ENCODE measurements at places on chromosomes 7 and 10.
A peak's percentile ranks its signal among the peaks of the same experiment; 100 is the strongest.

DNA sequence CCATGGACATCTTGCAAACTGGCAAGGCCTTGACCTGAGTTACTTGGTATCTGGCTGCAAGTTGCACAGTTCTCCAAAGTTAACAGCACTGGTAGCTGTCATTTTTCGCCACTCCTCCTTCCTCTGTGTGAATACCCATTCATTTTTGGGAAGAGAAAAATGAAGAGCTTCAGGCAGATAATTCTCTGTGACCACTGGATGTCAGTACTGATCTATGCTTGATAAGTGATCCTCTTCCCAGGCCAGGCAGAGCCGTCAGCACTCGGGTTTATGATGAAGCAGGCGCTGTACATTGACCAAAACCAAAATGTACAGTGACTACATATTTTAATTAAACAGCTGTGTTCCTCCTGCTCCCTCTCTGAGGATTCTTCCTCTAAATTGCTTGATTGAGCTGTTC lies 55.9 kb upstream of the PDZD8 start:
- peak; percentile 34 for DNase-seq

- peak; percentile 36 for DNase-seq
Measured at GRCh38 chr7:87312215-87312865, 33.1 kb upstream of the CROT start.

- peak; percentile 86 for DNase-seq
Measured at GRCh38 chr7:1192171-1192676, 32.2 kb upstream of the ZFAND2A start.

GRCh38 chr7:97075928-97076327 lies 41.6 kb upstream of the SDHAF3 start:
- no peak for DNase-seq

DNA sequence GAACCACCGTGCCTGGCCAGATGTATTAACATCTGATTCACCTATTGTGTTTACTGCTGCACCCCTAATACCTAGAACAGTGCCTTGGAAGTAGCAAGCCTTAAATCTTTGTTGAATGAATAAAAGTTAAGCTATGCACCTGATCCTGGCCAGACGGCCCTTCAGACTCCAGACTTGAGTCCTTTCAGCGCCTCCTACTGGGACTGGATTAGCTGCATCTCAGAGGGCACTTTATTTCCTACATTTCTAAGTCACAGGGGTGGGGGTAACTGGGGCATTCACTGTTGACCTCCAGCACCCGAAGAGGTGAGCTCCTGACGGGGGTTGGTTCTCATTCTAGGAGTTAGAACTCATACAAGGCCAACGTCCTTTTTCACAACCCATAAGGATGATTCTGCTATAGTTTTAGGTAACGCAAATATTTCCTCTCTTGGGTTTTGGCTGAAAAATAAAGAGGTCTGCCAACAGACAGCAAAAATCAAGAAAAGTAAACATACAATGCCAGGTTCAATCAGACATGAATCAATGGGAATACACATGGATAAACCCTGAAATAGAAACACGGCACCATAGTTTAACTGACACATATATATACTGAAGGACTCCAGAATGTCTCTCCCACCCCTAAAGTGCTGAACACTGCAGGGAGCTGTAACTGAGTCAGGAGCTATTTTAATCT lies 48.0 kb upstream of the DLG5 start:
- DNase-seq, result no peak

- DNase-seq, result no peak
Measured at GRCh38 chr10:34413214-34413613, 401.9 kb downstream of the PARD3 start.

DNA sequence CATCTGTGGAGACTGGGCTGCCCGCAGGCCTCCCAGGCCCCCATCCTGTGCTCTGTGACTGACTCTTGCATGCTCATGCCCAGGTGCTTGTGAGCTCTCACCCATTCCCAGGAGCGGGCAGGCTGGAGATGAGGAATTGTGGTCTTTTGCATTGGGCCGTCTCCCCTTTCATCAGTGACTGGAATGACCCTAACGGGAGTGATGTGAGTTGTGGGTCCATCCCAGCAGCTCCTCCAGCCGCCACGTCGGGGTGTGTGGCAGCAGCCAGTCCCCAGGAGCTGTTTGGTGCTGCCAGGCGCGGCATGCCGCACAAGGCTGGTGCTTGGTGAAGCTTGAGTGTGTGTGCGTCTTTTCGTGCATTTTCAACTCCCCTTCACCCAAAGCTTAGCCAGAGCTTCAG lies 164.2 kb downstream of the ACTR3B start:
- no peak for DNase-seq

DNA sequence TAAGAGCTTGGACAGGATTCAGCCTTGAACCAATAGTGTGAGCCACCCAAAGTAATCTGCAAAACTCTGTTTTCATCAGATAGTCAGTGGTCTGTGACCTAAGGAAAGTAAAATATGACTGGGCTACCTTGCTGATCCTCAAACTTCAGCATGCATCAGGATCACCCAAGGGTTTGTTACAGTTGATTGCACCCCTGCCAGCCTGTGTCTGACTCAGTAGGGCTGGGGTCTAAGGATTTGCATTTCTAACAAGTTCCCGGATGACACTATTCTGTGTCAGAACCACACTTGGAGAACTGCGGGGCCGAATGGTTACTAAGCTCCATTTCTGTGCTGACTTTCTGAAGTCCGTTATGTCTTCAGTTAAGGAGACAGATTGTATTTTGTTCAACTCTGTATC lies 40.6 kb upstream of the TSPAN13 start:
- no peak for DNase-seq

DNA sequence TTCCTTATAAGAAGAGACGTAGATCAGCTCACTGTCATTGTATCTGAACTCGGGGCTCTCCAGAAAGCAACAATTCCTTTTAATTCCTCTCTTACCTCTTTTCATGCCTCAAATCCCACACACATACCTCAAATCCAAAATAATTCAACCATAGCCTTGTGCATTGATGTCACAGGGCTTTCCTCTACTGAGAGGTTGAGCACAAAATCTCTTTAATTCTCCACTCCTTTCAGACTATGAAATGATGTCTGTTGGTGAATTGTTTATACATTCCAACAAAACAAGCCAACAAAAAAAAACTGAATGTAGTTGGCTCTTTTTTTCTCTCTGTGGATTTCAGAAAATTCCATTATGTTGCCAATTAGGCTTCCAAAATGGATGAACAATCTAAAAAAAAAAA lies 53.2 kb downstream of the BPGM start:
- no peak for DNase-seq

DNA sequence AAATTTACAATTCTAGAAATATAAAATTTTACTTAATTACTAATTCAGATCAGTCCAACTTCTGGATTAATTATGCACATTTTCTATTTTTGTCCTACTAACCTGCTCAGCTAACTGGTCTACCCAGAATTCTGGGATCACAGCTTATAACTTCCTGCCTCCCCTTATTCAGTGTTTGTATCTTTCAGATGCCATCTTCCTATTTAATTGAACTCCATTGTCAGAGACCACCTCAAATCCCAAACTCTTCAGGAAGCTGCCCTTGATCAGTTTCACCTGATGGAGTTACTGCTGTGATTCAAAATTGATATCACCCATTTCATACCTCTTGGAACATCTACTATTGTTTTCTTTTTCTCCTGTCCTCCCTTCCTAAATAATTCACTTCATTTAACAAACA lies 259.2 kb downstream of the WDR11 start:
- no peak for DNase-seq

DNA sequence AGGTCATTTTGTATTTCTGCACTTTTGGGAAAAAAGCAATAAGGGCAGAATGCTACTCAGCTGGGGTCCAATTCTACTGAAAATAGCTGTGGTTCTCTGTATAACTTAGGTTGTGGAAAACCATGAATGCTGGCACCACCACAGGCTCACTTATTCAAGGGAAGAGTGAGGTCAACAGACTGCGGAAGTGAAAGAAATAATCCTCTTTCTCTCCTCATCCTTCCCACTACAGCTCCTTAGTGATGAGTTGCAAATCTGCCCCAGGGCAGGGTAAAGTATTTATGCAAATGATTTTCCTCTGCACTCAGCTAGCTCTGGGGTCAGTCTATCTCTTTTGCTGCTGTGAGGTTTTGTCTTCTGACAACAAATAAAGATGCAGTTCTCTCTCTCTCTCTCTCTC lies 74.1 kb upstream of the PTPRZ1 start:
- DNase-seq, result no peak

DNA sequence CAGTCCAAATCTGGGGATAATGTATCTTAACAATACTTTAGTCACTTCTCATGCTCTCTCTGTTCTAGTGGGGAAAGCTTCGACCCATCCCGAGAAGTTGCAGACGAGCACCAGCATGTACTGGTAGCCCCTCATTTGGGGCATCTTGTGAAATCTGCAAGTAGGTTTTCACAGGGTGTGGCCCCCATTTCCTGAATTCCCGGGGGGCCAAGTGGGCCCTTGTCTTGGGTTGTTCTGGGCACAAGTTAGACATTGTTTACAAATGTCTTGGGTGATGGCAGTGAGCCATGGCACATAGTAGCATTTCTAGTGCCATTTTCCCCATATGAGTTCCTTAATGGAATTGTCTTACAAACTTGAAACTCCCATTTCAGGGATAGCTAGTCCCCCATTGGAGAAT lies 216.7 kb upstream of the KCND2 start:
- DNase-seq, result no peak

DNA sequence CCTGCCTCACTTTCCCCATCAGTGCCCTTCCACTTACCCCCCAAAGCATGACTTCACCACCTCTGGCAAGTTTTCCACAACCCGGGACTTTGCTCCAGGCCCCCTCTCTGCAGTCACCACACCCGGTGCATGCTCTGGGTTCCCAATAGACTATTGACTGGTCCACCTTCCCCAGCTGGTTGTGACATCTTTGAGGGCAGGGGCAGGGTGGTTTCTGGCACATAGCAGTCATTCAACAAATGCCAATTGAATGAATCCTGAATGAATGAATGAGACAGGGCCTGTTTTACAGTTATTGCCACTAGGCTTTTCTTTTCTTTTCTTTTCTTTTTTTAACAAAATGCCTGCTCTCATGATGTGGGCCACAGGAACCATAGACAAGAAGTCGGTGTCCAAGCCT lies 28.8 kb upstream of the DOCK1 start:
- DNase-seq, result no peak

DNA sequence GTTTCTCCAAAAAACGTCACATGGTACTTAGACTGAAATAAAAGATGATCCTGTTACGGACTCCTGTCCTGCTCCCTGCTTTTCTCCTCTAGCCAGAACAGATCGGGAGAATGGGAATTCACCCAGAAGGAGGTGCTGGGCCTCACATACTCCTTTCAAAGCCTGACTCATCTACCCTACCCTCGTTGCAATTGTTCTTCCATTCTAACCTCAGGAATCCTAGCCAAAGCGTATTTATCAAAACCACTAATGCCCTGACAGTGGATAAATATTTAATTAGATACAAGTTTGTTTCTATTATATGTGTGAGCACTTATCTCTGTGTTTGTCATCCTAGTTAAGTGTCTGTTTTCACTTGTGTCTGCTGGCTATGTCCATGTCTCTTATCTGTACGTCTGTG lies 21.7 kb downstream of the ZCWPW1 start:
- no peak for DNase-seq

DNA sequence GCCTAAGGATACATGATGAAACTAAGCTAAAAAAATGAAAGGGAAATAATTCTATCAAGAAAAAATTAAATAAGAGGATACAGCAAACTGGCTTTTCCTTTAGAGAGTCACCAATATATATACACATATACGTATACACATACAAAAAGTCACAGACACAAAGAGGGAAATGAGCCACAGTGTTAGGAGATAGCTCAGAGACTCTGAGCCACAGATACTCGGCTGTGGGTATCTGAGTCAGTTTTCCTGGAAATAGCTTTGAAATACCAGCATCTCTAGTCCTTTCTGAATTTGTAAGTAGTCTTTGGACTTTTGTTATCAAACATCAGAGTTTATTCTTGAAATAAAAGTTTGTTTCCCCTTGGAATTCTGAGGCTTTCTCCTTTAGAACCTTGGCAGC lies 111.8 kb downstream of the TBXAS1 start:
- no peak for DNase-seq

DNA sequence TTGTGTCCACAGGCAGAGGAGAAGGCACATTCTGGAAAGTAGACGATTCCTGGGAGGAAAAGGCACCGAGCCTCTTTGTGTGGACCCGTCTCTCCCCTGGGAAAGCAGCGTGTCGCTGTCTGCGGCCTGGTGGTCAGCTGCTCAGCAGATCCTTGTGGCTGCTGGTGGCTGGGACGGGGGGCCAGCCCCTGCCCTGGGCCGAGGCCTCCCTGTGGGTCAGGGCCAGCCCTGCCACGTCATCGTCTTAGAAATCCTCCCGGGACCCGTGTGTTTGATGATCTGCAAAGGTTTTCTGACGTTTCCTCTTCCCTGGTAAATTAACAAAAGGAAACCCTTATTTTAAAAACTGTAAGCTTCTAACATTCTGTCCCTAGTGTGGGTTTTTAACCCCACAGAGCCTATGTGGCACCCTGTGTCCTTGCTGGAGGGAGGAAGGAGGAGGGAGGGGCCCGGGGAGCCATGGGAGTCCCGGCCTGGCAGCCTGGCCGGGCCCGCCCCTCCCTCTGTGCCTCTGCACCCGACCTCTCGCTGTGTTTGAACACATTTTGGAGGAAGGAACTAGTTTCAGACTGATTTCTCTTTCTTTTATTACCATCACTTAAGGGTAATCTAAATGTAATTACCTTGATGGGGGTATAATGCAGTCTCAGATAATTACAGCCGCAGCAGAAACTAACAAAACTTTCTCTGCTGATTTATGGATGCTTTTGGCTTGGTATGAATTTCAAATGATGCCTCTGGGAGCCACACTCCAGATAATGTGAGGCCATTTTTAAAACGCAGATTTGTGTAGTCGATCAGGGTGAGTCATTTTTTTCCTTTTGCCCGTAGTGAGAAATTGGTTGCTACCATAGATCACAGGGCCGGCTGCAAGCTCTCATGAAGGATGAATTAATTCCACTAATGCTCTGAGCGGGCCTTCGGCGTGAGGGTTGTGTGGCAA lies 85.5 kb downstream of the NKX6-2 start:
- no peak for DNase-seq

GRCh38 chr10:66637273-66638036 lies 288.4 kb upstream of the LRRTM3 start:
- DNase-seq, result no peak
